ENCODE measurements at places on chromosomes 5 and 9. TPM values are rescaled to one million over a fixed set of nuclear protein-coding genes. Genes with fewer than 3 reads are reported as not detected.

- DNase-seq = peak; percentile 74
Measured at GRCh38 chr5:671459-672328, 21.5 kb downstream of the TPPP start.

SLC6A7 gene
- total RNA-seq = not detected

PTGR1 gene
- 1.3 TPM for total RNA-seq

PCDH1 gene
- total RNA-seq = not detected

- no peak for DNase-seq
Measured at GRCh38 chr5:87400305-87400899, 12.3 kb downstream of the CCNH start.

SLIT3 gene
- total RNA-seq = 0.20 TPM

PIP5KL1 gene
- 3.2 TPM for total RNA-seq

DNA sequence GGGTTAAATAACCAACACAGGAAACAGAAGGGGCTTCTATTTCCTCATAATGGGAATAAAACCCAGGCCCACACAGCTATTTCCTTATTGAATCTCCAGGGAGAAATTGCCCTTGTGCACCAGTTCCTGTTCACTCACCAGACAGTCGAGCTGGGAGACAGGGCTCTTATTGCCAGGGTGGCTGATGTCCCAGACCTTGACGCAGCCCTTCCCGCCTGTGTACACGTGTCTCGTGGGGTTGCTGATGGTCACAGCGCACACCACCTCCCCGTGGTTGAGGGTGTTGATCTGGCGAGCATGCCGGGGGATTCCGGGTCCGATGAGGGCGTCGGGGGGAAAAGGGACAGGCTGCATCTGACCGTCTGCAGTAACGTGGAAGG is 96.5 kb downstream of the TLE1 start:
- DNase-seq = no peak

GRCh38 chr5:83577036-83577636 is 105.6 kb downstream of the VCAN start:
- no peak for DNase-seq

IQGAP2 gene
- total RNA-seq = 30.3 TPM

DNA sequence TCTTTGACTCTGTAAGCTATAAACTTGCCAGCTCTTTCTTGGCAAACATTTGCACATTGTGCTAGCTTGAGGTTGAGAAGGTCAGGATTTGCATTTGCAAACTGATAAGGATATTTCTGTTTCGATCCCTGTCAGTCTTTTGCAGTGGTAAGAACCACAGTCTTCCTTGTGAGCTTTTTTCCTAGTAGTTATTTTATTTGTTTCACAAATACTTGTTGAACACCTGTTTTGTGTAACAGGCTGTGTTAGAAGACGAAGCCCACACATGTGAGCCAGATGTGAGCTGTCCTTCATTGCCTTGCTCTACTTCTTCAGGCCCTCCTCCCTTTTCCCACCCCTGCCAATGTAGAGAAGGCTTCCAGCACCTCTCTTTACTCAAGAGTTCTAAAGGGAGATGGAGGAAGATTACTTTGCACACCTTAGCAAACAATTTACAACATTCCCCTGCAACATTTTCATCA is 327.0 kb upstream of the KLF4 start:
- no peak for DNase-seq

- no peak for DNase-seq
Measured at GRCh38 chr5:58458743-58459145, 1.1 kb downstream of the PLK2 start.

SPOUT1 gene
- total RNA-seq = 109 TPM

FOXD1 gene
- 0.58 TPM for total RNA-seq

SLC46A2 gene
- not detected for total RNA-seq

DNA sequence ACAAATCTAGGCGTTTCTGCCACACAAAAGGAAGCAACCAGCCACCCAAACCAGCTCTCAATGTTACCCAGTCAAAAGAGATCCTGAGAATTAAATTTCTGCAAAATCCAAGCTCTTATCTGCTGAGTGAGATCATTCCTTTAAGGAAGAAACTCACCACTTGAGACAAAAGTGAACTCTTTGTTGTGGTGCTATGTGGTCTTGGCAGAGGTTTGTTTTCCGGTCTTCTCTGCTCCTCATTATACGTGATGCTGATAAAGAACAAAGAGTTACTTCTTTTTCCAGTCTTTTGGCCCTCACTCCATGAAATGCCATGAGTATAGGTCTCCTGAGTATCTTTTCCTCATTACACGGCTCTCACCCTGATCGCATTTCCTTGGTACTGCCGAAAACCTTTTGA is 82.1 kb downstream of the PRKACG start:
- DNase-seq = no peak

SLC6A3 gene
- not detected for total RNA-seq

DNA sequence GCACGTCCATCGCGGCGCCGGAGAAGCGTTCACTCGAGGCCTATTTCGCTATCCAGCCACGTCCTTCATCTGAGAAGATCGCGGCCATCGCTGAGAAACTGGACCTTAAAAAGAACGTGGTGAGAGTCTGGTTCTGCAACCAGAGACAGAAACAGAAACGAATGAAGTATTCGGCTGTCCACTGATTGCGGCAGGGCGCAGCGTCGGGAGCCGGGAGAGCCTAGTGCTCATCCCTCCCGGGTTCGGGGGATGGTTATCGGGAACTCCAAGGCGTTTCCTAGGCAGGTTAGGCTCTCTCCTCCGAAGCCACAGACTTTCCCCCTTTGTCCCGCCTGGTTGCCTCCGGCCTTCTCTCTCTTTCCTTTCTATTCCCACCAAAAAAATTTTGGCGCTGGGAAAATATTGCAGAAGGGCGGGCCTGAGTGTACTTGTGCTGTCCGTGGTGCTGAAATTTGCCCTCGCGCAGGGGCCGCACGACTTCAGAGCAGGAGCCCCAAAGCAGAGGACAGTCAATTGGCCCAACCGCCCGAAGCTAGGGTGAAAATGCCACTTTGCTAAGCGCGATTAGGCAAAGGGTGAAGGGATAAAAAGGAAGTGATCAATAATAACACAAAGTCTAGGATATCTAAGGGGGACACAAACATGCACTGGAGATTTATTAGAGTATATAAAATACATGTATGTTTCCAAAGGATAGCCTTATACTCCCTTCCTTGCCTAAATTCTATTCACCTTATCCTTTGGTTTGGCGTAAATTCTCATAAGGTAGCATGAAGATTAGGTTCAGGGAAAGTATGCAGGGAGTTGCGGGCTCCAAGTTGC is 1.8 kb downstream of the POU4F3 start:
- no peak for DNase-seq

GRCh38 chr9:130963337-130963908 is 24.4 kb upstream of the FIBCD1 start:
- DNase-seq = no peak

FAM151B gene
- 0.30 TPM for total RNA-seq

- DNase-seq = no peak
Measured at GRCh38 chr9:111037356-111037707, 938 bp downstream of the LPAR1 start.

- no peak for DNase-seq
Measured at GRCh38 chr5:119476341-119476740, 24.0 kb downstream of the HSD17B4 start.

MYOZ3 gene
- 0.16 TPM for total RNA-seq
